Smooth muscle cell of trachea (primary cell): ENCODE measurements at places on chromosomes 16 and 17. TPM values are rescaled to one million over a fixed set of nuclear protein-coding genes. Genes with fewer than 3 reads are reported as not detected.

Gene CD2BP2
- total RNA-seq = 39.0 and 42.6 TPM in 2 replicates

Gene MAPT
- 0.44 and 1.2 TPM in 2 replicates for total RNA-seq

Gene TLCD3A
- 13.8 and 29.4 TPM in 2 replicates for total RNA-seq

Gene RSAD1
- 20.5 and 24.0 TPM in 2 replicates for total RNA-seq

Gene PARD6A
- 0.44 and 2.5 TPM in 2 replicates for total RNA-seq

Gene ZC3H7A
- 40.9 and 67.8 TPM in 2 replicates for total RNA-seq

Gene NAGS
- 3.5 and 5.1 TPM in 2 replicates for total RNA-seq

Gene AP2B1
- 104 and 130 TPM in 2 replicates for total RNA-seq

Gene CRHR1
- not detected in 2 replicates for total RNA-seq

Gene GAS2L2
- total RNA-seq = not detected in 2 replicates

Gene NT5C
- 32.1 and 80.4 TPM in 2 replicates for total RNA-seq

Gene ICAM2
- 1.2 and 4.1 TPM in 2 replicates for total RNA-seq

Gene NGFR
- 0.44 and 3.3 TPM in 2 replicates for total RNA-seq

Gene TNFRSF13B
- not detected in 2 replicates for total RNA-seq

Gene TERF2IP
- total RNA-seq = 49.6 and 53.4 TPM in 2 replicates

Gene SLC5A10
- not detected in 2 replicates for total RNA-seq

Gene NAGLU
- total RNA-seq = 60.9 and 61.7 TPM in 2 replicates

Gene NOXO1
- 0.15 TPM in 1 of 2 replicates, not detected in the other for total RNA-seq

Gene DLX3
- total RNA-seq = not detected in 2 replicates
